Stimulated activated CD4-positive, alpha-beta T cell treated with anti-CD3 and anti-CD28 coated beads, Interleukin-2, amount 100 ng/mL, for 48 hours (primary cell): ENCODE measurements at places on chromosomes 11 and 22.

DNA sequence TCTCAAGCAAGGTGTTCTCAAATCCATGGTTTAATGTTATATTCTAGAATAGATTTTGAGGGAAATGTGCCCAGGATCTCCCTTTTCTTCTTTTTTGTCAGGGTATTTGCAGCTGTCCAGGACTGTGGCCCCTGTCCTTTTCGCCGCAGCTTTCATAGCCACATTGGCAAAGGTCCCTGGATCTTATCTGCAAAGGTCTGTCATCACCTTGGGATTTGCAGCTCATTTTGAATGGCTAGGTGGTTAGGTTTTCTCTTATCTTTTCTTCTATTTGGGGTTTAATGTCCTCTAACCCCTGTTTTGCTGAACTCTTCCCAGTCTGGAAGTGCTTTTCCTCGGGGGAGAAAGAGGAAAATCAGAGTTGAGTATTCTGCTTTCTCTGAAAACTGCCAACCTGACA lies 11.7 kb upstream of the C1QTNF4 start:
- DNase-seq = no peak

DNA sequence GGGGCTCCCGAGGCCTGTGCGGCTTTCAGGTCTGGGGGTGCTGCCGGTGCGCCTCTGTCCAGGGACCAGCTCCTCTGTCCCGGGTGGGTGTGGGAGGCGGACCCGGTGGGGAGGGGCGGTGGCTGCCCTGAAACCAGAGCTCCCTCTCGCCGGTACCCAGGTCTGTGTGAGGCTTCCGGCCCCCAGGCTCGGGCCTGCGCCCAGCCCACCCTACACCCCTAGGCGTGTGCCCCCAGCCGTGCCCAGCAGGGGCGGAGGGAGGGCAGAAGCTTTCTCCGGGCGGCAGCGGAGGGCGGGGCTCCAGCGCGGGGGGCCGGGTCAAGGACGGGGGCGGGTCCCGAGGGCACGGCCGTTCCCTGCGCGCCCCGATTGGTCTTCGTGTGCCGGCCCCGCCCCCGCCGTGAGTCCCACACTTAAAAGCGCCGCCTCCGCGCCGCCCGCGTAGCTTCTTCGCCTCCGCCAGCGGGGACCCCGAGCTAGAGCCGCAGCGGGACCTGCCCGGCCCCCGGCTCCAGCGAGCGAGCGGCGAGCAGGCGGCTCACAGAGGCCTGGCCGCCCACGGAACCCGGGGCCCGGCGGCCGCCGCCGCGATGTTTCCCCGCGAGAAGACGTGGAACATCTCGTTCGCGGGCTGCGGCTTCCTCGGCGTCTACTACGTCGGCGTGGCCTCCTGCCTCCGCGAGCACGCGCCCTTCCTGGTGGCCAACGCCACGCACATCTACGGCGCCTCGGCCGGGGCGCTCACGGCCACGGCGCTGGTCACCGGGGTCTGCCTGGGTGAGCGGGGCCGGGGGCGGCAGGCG lies 616 bp downstream of the PNPLA2 start:
- DNase-seq = peak; percentile 92

DNA sequence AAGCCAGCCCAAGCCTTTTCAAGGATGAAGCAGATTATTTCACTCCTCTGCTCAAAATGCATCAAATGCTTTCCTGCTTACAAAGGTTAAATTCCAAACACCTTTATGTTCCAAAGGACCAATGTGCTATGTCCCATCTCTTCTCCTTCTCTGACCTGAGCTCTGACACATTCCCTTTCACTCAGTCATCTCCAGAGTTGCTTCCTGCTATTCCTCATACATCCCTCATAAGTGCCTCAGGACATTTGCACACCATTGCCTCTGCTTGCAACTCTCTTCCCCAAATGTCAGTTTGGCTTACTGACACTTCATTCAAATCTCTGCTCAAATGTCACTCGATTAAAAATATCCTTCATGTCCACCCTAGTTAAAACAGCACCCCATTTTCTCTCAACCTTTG lies 53.3 kb upstream of the BMAL1 start:
- no peak for DNase-seq

DNA sequence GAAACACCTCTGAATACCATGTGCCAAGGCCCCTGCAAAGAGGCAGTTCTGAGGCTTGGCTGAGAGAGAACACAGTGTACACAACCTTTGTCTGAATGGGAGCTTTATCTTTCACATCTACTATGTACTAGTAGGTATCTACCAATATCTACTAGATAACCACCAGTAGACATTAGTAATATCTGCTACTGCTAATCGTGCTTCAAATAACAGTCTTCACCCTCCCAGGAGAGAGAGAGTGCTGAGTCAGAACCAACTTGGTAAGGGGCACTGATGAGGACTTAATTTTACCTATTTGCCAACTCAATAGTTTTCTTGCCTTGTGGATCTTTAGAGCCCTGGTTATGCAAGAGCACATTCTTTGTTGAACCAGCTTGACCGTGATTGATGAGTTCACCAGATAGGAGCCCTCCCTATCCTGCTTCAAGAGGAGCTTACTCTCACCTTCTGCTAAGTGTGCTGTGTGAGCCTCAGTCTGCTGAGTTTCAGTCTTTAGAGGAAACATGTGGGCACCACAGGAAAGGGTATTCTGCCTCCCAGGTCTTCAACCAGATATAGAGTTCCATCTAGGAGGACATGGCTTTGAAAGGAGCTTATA lies 967.5 kb downstream of the NTM start:
- no peak for DNase-seq

DNA sequence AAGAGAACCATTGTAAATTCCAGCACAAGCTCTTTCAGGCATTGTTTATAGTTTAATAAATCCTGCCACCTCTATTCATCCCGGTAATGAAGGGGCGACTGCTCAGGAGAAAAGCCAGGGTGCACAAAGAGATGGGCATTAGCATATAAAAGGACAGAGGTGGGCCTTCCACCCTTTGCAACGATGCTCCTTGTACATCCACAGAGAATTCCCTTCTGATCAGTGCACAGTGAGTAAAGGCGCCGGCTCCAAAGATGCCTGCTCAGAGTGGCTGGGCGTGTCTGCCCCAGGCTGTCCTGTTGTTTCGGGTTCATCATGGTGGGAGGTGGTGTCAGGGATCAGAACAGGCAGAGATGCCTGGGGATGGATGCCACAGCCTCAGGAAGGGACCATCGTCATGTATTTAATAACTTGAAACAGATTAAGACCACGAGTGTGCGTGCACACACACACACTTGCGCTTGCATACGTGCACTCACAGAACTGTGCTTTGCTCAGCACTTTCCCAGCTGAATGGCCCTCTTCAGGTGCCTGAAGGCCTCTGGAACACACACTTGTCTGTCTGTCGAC lies 305.0 kb downstream of the TBC1D22A start:
- DNase-seq = no peak

- no peak for DNase-seq
Measured at GRCh38 chr11:45303316-45303715, 17.2 kb upstream of the SYT13 start.

- no peak for DNase-seq
Measured at GRCh38 chr11:88102598-88102934, 72.7 kb downstream of the RAB38 start.

- peak; percentile 36 for DNase-seq
Measured at GRCh38 chr22:30969532-30970355, 679 bp downstream of the TUG1 start.

GRCh38 chr11:110645253-110645652 lies 67.0 kb downstream of the ARHGAP20 start:
- no peak for DNase-seq

DNA sequence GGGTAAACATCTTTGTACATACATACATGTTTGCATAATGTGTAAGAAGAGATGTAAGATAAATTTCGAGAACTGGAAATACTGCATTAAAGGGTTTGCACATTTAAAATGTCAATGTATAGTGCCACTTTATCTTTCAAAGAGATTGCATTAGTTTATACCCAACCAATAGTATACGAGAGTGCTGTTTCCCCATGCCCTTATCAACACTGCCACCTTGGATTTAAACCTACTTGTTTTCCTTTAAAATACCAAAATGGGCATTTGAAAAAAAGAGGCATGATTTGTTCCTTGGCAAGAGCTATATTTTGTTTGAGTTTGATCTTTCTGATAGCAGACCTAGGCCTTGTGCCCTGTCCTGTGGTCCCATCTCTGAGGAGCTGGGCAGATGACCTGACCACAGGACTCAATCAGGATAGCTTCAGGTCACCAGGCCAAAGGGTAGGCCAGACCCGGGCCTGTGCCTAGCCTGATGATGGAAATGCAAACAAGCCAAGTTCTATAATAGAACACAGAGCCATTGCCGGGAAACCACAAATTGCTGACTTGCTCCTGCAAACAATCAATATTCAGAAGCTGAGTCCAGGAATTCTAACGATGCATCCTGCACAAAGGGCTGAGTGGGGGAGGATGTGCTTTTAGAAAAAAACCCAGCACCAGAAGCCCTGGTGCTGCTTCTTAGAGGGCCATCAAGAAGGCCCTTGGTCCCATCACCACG lies 16.9 kb upstream of the ALG8 start:
- DNase-seq = no peak

DNA sequence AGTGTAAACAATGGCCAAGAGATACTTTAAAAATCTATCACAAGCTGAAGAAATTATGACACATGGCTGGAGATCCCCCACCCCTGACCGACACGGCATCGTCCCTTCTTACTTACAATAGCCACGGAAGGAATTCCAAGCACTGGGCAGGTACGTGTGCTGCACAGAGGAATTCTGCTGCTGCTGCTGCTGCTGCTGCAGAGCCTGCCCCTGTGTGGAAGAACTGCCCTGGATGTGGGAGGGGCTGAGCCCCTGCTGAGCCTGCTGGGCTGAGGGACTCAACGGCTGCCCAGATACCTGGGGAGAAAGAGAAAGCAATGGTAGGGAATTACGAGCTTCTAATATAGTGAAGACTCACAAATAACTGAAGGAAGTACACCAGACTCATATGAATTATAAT lies 15.0 kb upstream of the NFRKB start:
- DNase-seq = no peak

- DNase-seq = no peak
Measured at GRCh38 chr11:95684170-95684569, 105.4 kb downstream of the FAM76B start.

- no peak for DNase-seq
Measured at GRCh38 chr11:21896216-21896615, 296.7 kb upstream of the ANO5 start.

GRCh38 chr11:68539395-68539794 lies 78.8 kb downstream of the PPP6R3 start:
- no peak for DNase-seq

GRCh38 chr11:1123970-1124369 lies 33.8 kb upstream of the MUC5AC start:
- no peak for DNase-seq

GRCh38 chr11:33920838-33921613 lies 29.1 kb upstream of the LMO2 start:
- DNase-seq = peak; percentile 7

DNA sequence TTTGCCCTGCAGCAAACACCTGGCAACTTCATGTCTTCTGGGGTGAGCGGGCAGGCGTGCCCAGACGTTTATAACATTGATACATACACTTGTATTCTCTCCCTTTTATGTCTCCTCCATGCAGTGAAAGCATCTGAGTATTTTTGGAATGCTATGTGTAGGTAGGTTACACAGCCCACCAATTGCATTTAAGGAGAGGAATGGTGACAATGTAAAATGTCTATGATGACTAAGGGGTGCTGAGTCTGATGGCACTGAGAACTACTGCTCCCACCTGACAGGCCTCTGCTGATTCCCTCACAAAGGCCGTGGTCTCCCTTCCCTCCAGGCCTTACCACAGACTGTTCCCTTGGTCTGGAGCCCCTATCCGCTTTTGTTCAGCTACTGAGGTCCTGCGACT lies 22.9 kb upstream of the RASL10A start:
- DNase-seq = no peak

GRCh38 chr11:43987384-43988039 lies 45.1 kb downstream of the C11orf96 start:
- DNase-seq = no peak

DNA sequence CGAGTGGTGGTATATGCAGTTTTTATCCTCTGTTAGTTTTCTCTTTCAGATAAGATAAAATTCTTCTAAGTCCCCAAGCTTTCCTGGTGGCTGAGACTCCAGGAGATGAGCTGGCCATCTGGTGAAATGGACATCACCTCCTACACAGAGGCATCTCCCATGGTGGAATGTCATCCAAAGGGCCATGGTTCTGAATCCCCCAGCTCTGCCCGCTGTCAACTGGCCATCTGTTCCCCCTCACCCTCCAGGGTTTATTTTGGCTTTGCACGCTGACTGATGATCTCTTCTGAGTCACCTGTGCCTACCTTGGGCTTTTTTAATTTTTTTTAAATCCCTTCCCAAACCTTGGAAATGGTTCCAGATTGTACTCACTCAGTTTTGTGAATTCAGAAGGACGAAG lies 142.2 kb downstream of the HIPK3 start:
- DNase-seq = no peak

GRCh38 chr11:96054870-96055705 lies 131.2 kb upstream of the MTMR2 start:
- DNase-seq = no peak

GRCh38 chr11:122709039-122709760 lies 53.7 kb downstream of the UBASH3B start:
- DNase-seq = no peak

GRCh38 chr11:67409781-67410368 lies 5.6 kb upstream of the CARNS1 start:
- no peak for DNase-seq

DNA sequence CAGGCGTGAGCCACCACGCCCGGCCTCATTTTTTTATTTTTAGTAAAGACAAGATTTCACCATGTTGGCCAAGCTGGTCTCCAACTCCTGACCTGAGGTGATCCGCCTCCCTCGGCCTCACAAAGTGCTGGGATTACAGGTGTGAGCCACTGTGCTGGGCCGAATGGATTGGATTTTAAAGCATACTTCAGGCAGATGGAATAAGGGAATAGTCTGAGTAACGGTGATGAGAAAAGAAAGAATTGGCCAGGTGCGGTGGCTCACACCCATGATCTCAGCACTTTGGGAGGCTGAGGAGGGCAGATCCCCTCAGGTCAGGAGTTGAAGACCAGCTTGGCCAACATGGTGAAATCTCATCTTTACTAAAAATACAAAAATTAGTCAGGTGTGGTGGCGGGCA lies 2.1 kb upstream of the CBL start:
- no peak for DNase-seq

- DNase-seq = no peak
Measured at GRCh38 chr22:39332441-39333064, 13.1 kb upstream of the RPL3 start.

GRCh38 chr22:19571207-19571795 lies 47.1 kb upstream of the CLDN5 start:
- DNase-seq = no peak

GRCh38 chr11:31529701-31530100 lies 20.1 kb downstream of the ELP4 start:
- no peak for DNase-seq

DNA sequence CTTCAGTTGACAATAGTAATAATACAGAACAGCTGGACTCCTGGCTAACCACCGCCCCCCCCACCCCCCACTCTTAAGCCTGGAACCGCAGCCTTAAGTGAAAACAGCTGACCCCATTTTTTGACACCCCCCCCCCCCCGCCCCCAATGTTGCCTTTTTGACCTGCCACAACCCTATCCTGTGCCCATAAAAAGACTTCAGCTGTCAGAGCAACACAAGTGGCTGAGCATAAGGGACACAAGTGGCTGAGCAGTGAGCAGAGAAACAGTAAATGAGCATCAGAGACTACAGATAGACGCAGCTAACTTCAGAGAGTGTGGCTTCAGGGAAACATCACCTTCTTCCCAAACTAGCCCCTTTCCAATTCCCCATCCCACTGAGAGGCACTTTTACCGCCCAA lies 1493.8 kb downstream of the LRRC4C start:
- DNase-seq = no peak

- peak; percentile 55 for DNase-seq
Measured at GRCh38 chr11:27485930-27486773, 13.6 kb upstream of the LGR4 start.

- peak; percentile 46 for DNase-seq
Measured at GRCh38 chr22:36409911-36410756, 22.4 kb upstream of the MYH9 start.
